GM04504 (cell line): ENCODE measurements at places on chromosomes 4 and X.

DNA sequence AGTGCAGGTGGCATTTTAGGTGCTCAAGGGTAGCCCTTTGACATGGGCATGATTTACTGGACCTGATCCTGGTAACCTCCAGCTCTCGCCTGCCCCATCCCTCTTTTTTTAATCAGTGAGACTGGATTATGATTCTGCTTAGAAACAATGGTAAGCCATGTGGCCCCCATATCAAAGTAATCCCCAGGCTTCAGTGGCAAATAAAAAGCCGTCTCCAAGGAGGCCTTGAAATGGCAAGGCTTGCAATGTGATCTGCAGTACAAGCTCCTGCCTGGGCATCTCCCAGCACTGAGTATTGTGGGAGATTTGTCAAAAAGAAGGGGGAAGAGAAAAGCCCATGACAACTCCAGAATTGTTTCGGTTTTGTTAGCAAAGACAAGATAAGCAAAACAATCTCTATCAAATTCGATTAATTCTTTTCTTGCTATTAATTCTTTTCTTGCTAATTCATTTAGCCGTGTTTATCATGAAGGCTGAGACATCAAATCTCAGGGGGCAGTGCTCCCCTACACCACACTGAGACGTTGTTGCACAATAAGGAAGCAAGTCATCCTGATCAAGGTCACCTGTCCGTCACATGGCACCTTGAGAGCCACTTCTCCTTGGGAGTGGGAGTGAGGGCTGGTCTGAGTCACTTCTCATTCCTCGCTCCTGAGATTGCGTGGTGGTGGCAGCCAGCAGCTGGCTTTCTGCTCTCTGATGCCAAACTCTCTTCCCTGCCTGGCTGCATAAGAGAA lies 312.7 kb upstream of the GATB start:
- DNase-seq, result no peak

DNA sequence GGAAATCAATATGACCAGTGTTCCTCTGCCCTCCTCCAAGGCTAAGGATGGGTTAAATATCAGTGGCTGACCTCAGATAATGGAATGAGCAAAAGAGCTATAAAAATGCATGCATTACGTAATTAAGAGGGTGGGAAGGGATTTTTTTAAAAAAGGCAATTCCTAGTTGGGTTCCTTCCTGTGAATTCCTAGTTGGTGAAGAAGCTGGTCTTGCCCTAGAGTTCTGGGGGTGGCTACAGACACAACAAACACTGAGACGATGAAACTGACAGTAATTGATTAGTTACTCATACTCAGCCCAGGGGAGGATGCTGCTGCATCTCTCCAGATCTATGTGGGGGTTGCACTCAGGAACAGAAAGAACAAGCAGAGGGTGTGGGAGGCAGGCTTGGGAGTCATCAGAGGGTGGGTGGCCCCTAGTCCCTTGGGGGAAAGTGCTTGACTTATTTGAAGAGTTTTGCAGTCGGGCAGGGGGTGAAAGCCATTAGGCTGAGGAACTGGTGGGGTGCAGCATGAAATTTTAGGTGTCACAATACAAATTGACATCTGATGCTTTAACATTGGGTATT lies 662.0 kb upstream of the FRG1 start:
- DNase-seq, result no peak

GRCh38 chr4:87805971-87806370 lies 6.6 kb downstream of the IBSP start:
- DNase-seq, result no peak

- no peak for DNase-seq
Observed at GRCh38 chr4:8472158-8472688, 31.6 kb downstream of the TRMT44 start.

GRCh38 chr4:172698256-172698655 lies 470.4 kb upstream of the GALNT7 start:
- DNase-seq, result no peak

DNA sequence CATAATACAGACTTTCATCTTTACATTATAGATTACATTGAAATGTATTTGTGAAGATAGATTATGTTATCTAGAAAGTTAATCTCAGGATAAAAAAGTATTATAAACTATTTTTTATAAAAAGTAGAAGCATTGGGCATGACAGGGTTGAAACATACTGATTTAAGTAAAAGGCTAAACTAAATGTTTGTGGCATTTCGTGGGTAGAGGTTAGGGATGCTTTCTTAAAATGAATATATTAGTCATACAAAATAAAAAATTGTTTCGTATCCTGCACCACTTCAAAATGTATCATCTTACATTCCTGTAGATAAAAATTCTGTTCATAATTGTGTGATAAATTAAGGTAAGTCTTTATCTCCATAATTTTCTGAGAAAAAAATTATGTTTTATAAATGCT lies 603.6 kb downstream of the SPRY1 start:
- no peak for DNase-seq
